Fibroblast of upper back skin (primary cell): ENCODE measurements at places on chromosomes 3 and 15.

- DNase-seq: no peak
These were observed 22.2 kb upstream of the GOLIM4 start for GRCh38 chr3:168117853-168118313.

- peak; percentile 30 for DNase-seq
These were observed 72.6 kb upstream of the ZBED2 start for GRCh38 chr3:111667621-111668239.

DNA sequence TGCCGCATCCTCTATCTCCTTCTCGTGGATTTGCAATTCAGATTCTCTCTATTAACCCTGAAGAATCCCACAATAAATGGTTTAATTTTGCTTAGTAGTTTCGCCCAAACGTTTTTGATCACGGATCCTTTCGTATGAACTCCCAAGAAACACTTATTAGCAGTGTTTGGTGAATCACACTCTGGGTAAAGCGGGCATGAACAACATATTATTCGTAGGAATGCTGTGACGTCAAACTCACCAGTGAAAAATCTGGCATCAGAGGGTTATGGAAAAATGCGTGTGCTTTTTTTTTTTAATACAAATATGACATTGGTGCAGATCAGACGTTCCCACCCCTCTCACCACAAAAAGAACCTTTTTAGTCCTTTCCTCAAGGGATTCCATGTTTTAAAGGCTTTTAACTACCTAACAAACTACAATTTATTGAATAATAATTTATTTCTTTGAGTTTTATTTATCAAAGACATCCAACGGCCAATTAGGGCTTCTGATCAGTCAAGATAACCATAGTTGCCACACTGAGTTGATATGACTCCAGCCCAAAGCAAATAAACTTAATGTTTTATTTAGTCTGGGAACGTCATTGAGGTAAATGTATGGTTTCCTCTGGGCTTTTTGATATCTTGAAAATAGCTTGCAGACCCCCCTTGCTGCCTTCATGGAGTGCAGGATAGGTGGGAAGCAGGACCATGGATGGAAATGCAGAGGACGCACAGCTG, 45.5 kb upstream of the CGNL1 start:
- DNase-seq: peak; percentile 37

GRCh38 chr15:88022716-88023115, 233.8 kb downstream of the NTRK3 start:
- peak; percentile 45 for DNase-seq

- DNase-seq: no peak
These were observed 3.9 kb upstream of the OPA1 start for GRCh38 chr3:193589129-193589528.

- no peak for DNase-seq
These were observed 315.4 kb downstream of the LPP start for GRCh38 chr3:188469228-188469885.

- DNase-seq: no peak
These were observed 18.8 kb upstream of the CFAP161 start for GRCh38 chr15:81115054-81115939.

DNA sequence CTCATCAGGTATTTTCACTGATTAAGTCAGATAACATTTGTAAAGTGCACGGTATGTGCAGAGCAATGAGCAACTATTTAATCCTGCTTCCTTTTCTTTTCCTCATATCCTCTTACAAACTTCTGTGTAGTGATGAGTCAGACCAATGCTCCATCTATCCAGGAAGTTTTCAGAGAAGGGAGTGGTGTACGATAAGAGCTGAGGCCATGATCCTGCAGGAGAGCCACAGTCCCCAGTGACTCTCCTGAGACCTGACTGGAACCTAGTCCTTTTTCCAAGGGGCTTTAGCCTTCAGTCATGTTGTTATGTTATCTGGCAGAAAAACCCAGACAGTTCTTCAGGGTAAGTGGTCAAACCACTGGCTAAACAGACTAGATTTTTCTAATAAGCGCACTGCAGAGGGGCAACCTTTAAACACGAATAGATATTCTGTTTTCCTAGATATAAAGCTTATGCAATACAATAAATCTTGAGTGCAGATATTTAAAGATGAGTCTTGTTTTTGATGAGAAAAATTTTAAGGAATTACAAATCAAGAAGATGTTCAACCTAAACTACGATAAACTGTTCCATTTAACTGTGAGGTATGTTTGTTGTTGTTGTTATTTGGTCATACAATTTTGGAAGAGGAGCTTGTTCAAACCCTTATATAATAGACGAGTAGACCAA, 110.5 kb upstream of the RAP2B start:
- DNase-seq: peak; percentile 88

DNA sequence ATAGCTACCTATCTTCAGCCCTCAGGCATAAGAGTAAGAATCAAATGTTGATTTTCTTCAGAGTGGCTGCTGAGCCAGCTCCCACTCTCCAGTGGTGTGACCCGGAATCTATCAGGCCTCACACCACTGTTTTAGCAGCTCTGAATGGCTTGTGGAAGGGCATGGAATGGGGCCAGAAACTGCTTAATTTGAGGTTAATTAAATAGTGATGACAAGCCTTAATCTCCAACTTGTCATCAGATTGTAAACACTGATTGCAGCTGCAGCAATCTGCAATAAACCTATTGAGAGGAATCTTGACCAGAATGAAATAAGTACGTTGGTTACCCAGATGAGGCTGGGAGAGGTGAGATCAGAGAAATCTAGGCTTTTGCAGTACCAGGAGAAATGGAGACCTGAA, 317.4 kb downstream of the FHIT start:
- DNase-seq: peak; percentile 40

- no peak for DNase-seq
These were observed 46.1 kb downstream of the SLC30A4 start for GRCh38 chr15:45476410-45476809.

- DNase-seq: peak; percentile 70
These were observed 26.9 kb upstream of the CA12 start for GRCh38 chr15:63408524-63408923.

DNA sequence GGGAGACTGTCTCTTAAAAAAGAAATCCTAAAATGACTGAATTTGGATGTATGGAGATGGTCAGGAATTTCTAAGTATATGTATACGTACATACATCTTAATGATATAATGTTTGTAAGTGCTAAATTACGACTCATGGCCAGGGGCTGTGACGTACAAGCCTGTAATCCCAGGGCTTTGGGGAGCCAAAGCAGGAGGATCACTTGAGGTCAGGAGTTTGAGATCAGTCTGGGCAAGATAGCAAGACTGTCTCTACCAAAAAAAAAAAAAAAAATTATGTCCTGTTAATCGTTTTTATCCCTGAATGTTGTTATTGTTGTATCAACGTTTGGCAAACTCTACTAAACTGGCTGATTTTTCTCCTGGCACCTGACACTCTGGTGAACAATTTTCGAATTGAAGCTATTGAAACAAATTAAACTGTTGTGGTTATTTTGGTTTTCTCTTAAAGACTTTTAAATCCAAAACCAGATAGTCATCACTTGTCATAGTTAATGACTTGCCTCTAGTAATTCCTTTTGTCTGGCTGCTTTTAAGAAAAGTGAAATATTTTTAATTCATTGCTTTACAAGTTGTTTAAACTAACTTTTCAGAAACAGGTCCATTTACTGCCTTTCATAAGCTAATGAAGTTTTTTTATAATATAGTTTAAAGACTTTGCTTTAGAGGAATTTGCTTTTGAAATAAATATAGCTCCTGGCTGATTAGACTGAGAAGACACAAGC, 7.0 kb downstream of the MORF4L1 start:
- peak; percentile 34 for DNase-seq

- DNase-seq: peak; percentile 91
These were observed 150.8 kb upstream of the BHLHE40 start for GRCh38 chr3:4828279-4829030.

GRCh38 chr3:46059432-46059831, 32.1 kb upstream of the XCR1 start:
- no peak for DNase-seq

GRCh38 chr3:123078101-123078500, 11.3 kb downstream of the PDIA5 start:
- no peak for DNase-seq

- DNase-seq: peak; percentile 65
These were observed 80.6 kb downstream of the PCOLCE2 start for GRCh38 chr3:142808103-142808917.

- no peak for DNase-seq
These were observed 1368.9 kb downstream of the OTOL1 start for GRCh38 chr3:162865466-162865865.

- DNase-seq: no peak
These were observed 33.2 kb downstream of the RAB27A start for GRCh38 chr15:55256281-55257011.

GRCh38 chr15:86611417-86612040, 531.9 kb downstream of the AGBL1 start:
- DNase-seq: peak; percentile 7

DNA sequence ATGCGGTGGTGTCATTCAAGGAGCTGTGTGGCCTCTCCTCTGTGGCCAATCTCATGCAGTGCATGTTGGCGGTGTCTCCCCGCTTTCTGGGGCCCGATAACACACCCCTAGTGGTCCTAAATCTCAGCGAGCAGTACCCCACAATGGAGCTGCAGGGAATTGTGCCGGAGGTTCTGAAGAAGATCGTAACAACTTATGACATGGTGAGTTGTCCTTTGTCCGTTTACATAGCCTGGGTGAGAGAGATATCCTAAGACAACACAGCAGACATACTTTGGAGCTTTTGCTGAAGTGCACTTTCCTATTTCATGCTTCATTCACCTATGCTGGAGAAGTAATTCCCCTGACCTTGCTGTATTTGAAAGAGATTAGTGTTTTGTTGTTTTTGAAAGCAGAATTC, 130.0 kb downstream of the PLCL2 start:
- no peak for DNase-seq

GRCh38 chr3:12516873-12517272, 28.4 kb downstream of the MKRN2OS start:
- no peak for DNase-seq

GRCh38 chr3:64398476-64398875, 173.2 kb upstream of the PRICKLE2 start:
- peak; percentile 90 for DNase-seq

DNA sequence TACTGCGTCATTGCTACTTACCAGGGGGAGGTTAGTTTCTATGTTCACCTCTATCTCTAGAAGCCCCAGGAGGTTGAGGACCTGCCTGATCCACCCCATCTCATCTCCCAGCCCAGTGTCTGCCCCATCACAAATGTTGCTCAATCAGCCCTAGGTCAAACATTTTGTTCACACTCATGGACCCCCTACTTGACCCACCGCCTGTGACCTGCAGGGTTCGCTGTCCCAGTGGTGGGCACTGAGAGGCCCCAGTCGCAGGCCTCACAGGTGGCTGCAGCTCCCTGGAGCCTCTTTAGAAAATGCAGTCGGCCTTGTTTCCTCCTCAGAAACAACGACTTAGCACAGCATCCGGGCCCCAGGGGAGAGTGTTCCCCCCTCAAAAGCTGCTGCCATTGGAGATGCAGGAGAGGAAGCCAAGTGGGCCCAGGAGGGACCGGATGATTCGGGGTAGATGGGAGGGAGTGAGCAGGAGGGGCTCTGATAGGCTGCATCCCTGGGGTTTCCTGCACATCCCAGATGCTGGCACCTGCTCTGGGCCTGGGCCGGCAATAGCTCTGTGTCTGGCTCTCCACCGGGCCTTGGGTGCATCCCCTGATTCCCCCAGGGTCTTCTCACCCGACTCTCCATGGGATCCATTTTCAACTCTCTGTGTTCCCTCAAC, 18.4 kb upstream of the INSYN1 start:
- no peak for DNase-seq
